ENCODE measurements at places on chromosomes 7 and 10.
A peak's percentile ranks its signal among the peaks of the same experiment; 100 is the strongest.

DNA sequence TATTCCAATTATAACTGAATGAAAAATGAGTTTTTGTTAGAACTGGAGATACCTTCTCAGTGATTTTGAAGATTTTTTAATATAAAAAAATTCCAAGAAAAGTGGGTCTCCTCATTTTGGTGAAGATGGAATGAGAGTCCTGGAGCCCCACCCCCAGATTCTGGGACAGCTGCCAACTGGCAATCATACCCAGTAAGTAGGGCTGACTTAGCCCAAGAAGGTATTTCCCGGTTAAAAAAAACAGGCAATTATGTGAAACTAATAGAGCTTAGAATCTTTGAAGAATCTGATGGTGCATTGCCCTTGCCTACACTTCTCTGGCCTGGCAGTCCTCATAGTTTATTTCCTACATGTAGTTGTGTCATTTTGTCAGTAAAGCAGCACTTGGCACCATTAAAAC lies 52.8 kb upstream of the VWDE start:
- H3K36me3 ChIP-seq = peaks cover 3% of the 10 kb centered on the region
- no peak overlapping the region for H3K4me3 ChIP-seq
- no peaks in the 10 kb centered on the region for H3K27me3 ChIP-seq

- no peak overlapping the region for H3K4me3 ChIP-seq
- DNase-seq = no peak
- peaks cover 5% of the 10 kb centered on the region for H3K36me3 ChIP-seq
- H3K4me1 ChIP-seq = peaks cover 10% of the 10 kb centered on the region
These were observed 17.0 kb downstream of the ABI1 start for GRCh38 chr10:26843736-26844135.

DNA sequence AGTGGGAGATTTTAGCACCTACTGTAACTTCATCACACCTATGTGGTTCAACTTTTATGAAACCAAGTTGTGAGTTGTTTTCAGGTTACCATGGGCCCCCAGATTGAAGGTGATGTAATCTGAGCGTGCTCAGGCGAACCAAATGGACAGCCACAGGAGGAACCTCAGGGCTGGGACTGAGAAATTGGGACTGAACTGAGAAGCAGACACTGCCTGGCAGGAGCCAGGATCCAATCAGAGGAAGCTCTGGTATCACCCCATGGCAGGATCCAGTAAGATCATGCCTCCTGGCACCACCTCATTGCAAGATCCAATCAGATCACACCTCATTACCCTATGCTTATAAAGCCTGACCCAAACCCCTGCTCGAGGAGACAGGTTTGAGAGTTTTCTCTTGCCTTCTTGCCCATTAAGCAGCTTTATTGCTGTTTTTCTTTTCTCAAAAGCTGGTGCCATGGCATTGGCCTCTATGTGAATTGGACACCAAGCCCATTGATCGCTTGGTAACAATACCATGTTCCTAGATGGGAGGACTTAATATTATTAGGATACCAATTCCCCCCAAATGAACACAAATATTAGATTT lies 43.2 kb upstream of the GDF10 start:
- DNase-seq = no peak
- H3K27me3 ChIP-seq = peaks cover 8% of the 10 kb centered on the region
- peaks cover 21% of the 10 kb centered on the region for H3K4me1 ChIP-seq
- H3K4me3 ChIP-seq = no peak overlapping the region

GRCh38 chr7:44534501-44534900 lies 6.6 kb downstream of the NPC1L1 start:
- H3K27ac ChIP-seq = no peak overlapping the region
- peaks cover 1% of the 10 kb centered on the region for H3K4me1 ChIP-seq
- H3K27me3 ChIP-seq = peaks cover 12% of the 10 kb centered on the region
- no peak overlapping the region for H3K4me3 ChIP-seq
- peak; percentile 62 for DNase-seq

DNA sequence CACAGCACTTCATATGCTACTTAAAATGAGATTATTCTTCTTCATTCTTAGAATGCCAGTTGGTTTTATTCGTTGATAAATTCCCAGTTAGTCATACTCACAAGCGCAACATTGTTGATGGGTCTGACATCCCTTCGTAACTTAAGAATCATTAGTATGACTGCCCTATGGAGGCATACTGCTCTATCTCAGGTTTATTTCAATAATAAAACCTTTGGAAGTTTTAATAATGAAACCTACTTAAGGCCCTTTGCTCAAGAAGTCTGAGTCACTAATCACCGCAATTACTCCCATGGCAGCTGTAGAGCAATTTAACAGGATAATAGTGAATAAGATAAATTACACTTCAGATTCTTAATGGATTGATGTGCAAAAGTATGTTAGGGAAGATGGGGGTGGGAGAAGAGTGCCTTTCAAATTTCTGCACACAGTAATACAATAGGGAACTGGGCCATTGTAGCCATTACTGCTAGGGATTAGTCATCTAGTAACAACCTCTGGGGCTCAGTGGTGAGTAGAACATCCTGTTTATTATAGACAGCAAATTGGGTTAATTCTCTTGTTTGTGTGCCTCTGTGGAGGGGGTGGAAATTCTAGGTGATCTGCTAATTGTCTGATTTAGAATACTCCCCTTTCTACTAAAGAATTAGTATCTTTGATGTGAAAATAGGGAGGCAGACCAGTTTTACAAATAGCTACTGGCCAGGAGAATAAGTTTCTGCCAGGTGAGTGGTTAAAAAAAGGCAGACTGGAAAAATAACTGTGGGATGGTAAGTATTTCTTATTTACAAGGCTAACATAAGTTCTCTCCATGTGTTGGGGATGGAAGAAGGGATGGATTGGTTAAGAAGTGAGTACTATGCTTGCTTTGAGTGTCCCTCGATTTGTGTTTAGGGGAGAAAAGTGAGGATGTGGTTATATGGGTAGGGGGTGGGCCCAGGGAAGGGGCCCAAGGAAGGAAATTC lies 74.5 kb upstream of the VKORC1L1 start:
- peaks cover 7% of the 10 kb centered on the region for H3K4me1 ChIP-seq
- no peak overlapping the region for H3K4me3 ChIP-seq
- H3K36me3 ChIP-seq = no peaks in the 10 kb centered on the region

DNA sequence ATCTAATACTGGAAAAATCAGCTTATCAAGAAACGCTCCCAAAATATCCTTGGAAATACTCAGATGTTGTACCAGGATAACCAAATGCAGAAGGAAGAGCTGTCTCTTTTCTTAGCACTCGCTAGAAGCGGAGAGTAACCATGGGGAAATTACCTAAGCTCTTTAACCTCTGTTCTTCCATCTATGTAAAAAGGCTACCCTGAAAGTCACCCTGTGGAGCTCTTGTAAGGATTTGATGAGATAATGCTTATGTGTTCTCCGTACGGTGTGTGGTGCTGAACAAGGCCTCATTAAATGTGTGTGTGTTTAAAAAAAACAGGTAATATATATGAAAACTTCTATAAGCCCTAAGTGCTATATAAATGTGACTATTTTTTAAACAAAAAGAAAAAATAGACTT lies 38.2 kb upstream of the MYO3A start:
- peaks cover 4% of the 10 kb centered on the region for H3K36me3 ChIP-seq
- no peak overlapping the region for H3K4me3 ChIP-seq
- no peaks in the 10 kb centered on the region for H3K4me1 ChIP-seq
- H3K27ac ChIP-seq = no peak overlapping the region
- no peak for DNase-seq
- no peaks in the 10 kb centered on the region for H3K27me3 ChIP-seq

DNA sequence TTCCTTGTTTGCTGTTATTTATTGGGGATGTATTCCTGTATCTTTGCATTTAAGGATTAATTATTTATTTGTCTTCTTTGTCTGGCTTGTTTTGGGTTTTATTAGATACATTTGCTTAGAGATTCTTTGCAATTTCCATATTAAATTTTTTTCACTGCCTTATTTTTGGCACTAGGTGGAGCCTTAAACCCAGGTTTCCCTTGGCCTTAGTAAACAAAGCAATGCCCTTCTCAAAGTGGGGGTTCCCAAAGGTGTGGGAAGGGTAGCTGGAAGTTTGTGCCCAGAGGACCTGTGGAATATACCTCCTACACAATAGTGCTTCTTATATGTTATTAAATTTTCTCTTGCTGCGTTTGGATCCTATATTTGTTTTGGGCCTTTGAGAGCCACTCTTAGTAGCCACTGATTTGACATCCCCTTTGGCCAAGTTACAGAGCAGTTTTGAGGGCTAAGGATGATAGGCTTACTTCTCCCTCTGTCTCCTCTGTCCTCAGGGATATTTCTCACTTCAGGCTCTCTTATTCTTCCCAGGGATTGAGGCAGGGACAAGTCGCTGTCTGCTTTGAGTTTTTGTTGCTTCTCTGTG lies 162.3 kb downstream of the ITGB1 start:
- H3K36me3 ChIP-seq = no peaks in the 10 kb centered on the region
- H3K27me3 ChIP-seq = no peaks in the 10 kb centered on the region
- H3K27ac ChIP-seq = no peak overlapping the region

DNA sequence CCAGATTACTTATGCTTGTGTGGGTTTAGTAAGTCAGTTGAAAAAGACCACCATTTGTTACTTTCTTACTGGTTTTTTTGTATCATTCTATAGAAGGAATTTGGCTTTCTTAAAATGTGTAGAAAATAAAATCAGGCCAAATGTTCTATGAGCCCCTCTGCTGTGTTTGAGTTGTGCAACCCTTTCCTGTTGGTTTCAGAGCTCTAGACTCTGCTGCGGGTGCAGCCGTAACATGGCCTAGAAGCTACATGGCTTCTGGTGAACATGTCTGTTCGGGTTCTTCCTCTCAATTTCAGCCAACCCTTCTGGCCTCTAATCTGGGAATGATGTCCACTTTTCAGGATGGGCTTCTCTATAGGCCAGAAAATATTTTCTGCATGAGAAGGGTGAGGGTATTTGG lies 56.6 kb upstream of the RAB18 start:
- no peak overlapping the region for H3K27ac ChIP-seq
- H3K27me3 ChIP-seq = no peaks in the 10 kb centered on the region
- no peak overlapping the region for H3K4me3 ChIP-seq
- no peaks in the 10 kb centered on the region for H3K36me3 ChIP-seq
- no peak for DNase-seq
- no peaks in the 10 kb centered on the region for H3K4me1 ChIP-seq

- no peak for DNase-seq
- peak overlapping the region; percentile 96 for H3K27ac ChIP-seq
- H3K36me3 ChIP-seq = peaks cover 6% of the 10 kb centered on the region
- H3K4me1 ChIP-seq = peaks cover 6% of the 10 kb centered on the region
- H3K27me3 ChIP-seq = peaks cover 7% of the 10 kb centered on the region
These were observed 1.7 kb downstream of the SCRN1 start for GRCh38 chr7:29987811-29988317.

DNA sequence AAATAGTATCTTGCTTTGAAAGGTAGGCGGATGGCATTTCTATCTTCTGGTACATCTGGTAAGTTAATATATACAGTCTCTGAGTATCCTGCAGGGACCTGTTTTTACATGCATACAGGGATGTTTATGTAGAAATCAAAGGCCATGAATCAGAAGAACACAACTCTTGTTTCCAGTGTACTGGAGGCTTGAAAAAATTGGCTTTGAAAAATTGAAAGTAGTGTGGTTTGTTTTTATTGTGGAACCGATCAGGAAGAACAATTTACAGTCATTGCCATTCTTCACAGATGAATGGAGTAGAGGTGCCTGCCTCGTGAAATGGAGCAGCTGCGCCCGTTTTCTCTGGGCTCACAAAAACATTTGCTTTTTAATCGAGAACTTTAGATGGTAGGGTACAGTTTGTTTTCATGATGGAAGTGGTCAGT lies 54.0 kb upstream of the RPA3 start:
- no peaks in the 10 kb centered on the region for H3K36me3 ChIP-seq
- peak overlapping the region; percentile 67 for H3K4me3 ChIP-seq
- H3K27me3 ChIP-seq = no peaks in the 10 kb centered on the region
- DNase-seq = no peak

DNA sequence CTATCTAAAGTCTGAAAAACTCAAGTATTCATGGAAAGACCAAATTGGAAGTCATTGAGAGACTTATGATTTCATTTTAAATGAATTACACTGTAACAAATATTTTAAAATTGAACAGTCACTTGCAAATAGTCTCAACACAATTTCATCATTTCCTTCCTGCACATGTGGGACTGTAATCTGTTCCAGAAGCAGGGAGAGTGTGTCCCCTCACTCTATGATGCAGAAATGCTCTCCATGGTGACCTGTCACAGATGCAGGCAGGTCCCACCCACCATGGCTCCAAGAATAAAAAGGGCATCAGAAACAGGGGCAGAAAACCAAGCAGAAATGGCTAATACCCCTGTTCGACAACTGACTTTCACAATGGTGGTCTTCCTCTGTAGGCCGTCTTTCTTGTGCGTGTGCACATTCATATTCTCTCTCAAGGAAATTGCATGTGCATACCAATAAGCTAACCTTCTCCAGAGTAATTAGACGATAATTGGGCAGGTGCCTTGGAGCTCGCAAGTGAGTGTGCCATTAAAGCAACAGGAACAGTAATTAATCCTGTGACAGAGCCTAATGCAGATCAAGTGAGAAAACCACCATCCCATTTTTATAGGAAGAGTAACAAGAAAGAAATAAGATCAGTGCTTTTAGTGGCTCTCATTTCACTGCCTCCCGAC lies 170.9 kb downstream of the ZMYND11 start:
- no peak overlapping the region for H3K27ac ChIP-seq
- H3K4me3 ChIP-seq = no peak overlapping the region
- peaks cover 2% of the 10 kb centered on the region for H3K27me3 ChIP-seq

DNA sequence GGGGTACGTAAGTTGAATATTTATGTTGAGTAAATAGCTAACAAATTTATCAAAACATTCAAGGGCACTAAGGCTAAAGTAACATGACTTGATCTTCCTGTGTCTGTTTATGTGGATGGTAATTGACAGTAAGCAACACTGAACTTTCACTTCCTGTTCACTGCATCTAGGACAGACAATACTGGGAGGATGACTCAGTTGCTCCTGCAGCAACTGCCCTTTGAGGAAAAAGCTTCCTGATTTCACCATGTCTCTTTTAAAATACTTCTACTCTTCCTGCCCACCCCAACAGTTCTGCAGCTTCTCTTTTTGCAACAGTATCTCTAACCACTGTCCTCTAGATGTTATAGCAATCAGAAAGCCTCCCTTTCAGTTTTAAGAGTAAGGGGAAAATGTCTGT lies 76.6 kb upstream of the HGF start:
- H3K4me3 ChIP-seq = no peak overlapping the region
- H3K4me1 ChIP-seq = peaks cover 11% of the 10 kb centered on the region
- H3K36me3 ChIP-seq = no peaks in the 10 kb centered on the region
- peak overlapping the region; percentile 19 for H3K27ac ChIP-seq
- DNase-seq = no peak

- H3K4me1 ChIP-seq = peaks cover 7% of the 10 kb centered on the region
- no peak for DNase-seq
- H3K27ac ChIP-seq = no peak overlapping the region
- H3K27me3 ChIP-seq = no peaks in the 10 kb centered on the region
- no peak overlapping the region for H3K4me3 ChIP-seq
These were observed 41.3 kb upstream of the AOAH start for GRCh38 chr7:36765605-36766004.

DNA sequence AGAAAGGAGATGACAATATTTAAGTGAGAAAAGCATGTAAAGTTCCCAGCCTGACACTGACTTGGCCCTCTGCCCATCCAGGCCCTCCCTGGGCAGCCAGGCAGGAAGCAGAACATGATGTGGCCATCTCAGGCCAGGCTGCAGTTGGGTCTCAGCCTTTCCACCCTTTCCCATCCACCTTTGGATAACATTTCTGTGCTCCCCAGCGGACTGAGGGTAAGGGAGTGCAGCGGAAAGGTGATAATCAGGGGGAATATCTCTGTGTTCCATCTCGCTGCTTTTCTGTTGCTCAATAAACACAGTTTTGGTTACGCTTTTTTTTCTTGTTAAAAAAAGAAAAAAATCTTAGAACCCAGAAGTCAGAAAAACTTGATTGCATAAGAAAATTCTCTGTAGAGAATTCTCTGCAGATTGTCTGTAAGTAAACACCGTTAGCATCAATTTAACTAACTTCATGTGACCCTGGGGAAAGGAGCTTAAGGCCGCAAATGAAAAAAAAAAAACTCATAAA lies 37.2 kb upstream of the TARP start:
- H3K4me3 ChIP-seq = no peak overlapping the region
- H3K36me3 ChIP-seq = no peaks in the 10 kb centered on the region
